Fibroblast of skin of left quadriceps (primary cell): ENCODE measurements at places on chromosomes 1 and 21.

DNA sequence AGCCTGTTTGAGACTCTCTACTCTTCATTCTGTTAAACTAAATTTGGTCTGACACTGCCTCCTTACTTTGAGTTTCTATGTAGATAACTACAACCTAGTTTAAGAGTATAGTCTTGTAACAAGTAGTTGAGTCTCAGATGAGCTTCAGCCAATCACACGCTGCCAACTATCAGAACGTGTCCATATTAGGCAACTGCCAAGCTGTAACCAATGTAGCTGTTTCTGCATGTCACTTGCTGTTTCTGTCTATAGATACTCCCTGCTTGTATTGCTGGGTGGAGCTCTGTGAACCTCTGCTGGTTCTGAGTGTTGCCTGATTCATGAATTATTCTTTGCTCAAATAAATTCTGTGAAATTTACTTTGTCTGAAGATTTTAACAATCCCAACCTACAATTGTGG, 452.6 kb upstream of the NR5A2 start:
- DNase-seq = no peak

GRCh38 chr1:185439727-185440415, 122.8 kb upstream of the IVNS1ABP start:
- no peak for DNase-seq

GRCh38 chr1:90246069-90246468, 251.2 kb downstream of the ZNF326 start:
- DNase-seq = no peak

GRCh38 chr21:34938089-34938764, 110.9 kb downstream of the RUNX1 start:
- DNase-seq = no peak

DNA sequence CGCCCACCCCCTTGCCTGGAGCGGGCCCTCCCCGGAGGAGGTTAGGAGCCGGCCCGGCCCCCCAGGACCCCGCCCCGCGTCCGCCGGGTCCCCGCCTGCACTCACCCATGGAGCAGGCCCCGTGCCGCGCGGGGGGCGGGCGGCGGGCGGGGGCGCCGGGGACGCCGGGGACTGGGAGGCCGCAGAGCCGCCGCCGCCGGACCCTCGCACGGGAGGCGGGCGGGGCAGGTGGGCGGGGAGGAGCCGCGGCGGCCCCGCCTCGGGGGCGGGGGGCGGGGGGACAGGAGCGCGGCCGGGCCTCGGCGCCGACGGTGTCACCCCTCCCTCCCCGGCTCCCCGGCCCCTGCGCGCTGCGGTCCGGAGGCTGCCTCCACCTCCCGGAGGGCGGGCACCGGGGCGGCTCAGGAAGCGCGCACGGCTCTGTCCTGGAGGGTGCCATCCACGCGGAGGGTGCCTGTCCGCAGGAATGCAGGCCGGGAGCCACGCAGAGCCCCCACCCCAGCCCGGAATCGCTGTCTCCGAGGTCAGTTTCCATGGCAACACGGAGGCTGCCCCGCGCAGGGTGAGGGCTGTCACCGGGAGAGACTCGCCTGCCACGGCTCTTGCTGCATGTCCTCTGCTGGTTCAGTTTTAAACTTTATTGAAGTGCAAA, 5.9 kb upstream of the PLEKHG5 start:
- no peak for DNase-seq

DNA sequence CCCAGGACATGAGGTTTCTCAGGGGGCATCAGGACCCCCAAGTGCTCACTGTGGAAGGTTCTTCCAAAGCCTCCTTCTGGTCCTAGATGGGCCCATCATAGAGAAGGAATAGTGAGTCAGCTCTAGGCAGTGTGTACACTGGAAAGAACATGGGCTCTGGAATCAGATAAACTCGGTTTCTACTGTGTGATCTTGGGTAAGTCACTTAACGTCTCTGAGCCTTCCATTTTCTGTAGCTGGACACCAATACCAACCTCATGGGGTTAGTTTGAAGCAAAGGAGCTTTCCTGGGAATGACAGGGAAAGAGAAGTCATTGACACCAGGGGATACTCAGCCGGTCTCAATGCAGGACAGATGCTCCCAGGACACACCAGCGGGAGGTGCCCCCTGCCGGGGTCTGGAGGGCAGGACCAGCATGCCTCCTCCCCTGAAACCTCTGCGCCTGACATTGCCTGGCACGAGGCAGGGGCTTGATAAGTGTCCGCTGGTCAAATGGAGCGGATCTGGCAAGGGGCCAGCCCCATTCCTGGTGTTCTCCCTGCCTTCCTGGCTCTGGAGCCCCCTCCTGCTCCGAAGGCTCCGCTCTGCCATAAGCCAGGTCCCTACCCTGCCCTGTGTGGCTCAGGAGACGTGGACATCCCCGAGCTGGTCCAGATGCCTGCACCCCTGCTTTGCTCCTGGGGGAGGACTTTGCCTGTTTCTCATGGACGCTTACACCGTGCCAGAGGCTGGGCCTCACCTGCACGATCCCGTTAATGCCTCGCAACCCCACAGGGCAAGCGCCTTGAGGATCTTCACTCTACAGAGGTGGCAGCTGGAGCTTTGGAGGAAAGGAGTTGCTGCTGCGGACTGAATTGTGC, 52.8 kb downstream of the EDN2 start:
- DNase-seq = no peak

GRCh38 chr1:237140986-237141385, 99.0 kb downstream of the RYR2 start:
- DNase-seq = no peak

DNA sequence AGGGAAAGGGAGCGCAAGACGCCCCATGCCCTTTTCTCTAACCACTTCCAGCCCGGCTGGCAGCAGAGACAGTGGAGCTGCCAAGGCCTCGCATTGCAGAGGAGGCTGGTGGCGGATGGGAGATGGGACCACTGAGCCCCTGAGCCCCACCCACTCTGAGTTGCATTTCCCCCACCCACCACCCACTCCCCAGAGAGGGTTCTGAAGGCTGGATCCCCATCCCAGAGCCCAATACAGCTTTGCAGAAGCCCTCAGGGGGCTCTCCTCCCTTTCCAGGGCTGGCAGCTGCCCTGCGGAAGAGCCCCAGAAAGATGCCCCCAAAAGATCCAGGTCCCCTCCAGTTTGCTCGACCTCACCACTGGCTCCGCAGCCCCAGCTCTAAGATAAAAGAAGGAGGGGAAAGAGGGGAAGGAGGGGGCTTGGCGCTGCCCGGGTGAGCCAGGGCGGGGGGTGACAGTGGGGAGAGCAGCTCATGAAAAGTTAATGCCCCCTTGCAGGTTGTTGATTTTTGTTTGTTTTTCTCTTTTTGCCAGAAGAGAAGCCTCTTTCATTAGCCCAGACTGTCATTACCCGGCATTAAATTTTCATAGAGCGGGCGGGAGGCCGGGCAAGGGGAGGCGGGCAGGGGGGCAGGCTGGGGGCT, 38.4 kb upstream of the CASZ1 start:
- DNase-seq = no peak

DNA sequence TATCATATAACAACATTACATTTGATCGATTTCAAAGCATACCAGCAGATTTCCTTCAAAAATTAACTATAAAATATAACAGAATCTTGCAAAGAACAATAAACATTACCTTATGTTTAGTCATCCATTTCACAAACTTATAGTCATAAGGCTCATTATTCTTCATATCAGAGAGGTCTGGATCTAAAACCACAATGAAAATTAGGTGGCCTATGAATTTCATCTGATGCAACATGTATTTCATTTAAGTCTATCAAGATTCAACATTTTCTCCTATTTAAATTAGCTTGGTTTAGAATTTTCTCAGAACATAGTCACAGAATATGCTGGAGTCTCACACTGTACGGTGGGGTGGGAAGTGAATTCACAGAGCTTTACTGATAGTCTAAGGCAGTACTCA, 49.2 kb downstream of the KYAT3 start:
- DNase-seq = no peak

- no peak for DNase-seq
These were observed 2.2 kb upstream of the RUNX3 start for GRCh38 chr1:24932284-24932683.

- DNase-seq = peak; percentile 36
These were observed 93.0 kb downstream of the DYRK1A start for GRCh38 chr21:37459575-37459974.

GRCh38 chr21:35585155-35585554, 475.2 kb downstream of the SETD4 start:
- no peak for DNase-seq

DNA sequence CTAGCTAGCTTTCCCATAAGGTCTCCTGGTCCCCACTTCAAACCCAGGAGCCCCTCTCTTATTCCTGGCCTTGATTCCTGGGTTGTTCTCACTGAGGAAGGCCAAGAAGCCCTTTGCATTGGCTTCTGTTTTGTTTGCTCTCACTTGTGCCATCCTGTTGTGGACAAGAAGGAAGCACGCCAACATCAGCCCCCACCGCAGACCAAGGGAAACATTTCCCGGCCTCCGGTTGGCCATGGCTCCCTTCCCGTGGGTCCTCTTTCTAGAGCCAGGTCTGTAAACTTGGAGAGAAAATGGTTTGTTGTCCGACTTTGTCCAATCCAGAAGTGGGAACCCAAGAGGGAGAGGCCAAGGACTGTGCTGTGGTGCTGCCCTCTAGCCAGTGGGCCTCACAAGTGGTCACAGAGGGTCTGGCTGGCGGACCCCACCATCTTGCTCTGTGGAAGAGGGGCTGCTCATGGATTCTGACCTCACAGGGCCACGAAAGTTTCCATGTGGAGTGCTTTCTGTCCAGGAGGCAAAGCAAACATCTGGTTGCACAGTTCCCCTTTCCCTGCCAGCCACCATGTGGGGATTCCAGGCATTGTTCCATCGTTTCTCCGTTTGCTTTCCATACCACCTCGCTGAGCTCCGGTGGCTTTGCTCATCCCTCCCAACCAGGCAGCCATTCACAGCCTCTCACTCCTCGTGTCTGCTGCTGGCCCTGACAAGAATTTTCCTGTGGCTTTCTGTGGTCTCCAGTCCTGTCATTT, 18.9 kb upstream of the TENT5C start:
- no peak for DNase-seq

DNA sequence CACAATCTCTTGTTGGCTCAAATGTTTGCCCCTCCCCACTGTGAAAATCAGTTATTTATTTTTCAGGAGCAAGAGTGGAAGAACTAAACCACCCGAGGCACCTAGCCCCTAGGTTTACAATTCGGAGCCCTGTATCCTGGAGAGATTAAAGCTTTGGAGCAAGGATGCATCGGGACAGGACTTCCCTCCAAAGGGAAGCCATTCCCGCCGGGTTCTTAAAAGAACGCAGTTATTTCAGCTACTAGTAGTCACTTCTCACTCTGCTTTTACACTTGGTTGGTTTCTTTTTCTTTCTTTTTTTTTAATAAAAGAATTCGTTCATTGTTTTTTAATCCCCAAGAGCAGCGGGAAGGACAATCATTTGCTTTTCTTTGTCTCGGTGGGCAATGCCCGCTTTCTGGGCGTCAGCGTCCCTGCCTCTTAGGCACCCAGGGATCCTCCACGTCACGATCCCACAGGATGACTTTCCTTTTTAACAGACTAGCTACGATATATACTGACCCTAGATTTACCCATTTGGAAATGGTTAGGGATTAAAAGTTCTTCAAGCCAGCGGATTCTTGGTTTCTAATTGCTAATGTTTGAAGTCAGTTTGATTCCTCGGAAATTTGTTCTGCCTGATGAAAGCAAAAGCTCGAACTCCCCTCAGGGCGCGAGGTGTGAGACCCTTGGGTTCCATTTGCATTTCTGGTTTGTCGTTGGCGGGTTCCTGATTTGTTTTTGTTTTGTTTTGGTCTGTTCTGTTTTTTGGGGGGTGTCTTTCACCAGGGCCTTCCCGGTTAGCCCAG, 9.0 kb downstream of the TBX15 start:
- DNase-seq = no peak

GRCh38 chr1:18668750-18669404, 38.2 kb downstream of the PAX7 start:
- DNase-seq = no peak
